ENCODE measurements at places on chromosomes 16 and 17.

GRCh38 chr17:83200231-83200699 is 120.9 kb downstream of the METRNL start:
- no peak for DNase-seq

- no peak for DNase-seq
Measured at GRCh38 chr16:15054357-15055140, 1.3 kb downstream of the NTAN1 start.

DNA sequence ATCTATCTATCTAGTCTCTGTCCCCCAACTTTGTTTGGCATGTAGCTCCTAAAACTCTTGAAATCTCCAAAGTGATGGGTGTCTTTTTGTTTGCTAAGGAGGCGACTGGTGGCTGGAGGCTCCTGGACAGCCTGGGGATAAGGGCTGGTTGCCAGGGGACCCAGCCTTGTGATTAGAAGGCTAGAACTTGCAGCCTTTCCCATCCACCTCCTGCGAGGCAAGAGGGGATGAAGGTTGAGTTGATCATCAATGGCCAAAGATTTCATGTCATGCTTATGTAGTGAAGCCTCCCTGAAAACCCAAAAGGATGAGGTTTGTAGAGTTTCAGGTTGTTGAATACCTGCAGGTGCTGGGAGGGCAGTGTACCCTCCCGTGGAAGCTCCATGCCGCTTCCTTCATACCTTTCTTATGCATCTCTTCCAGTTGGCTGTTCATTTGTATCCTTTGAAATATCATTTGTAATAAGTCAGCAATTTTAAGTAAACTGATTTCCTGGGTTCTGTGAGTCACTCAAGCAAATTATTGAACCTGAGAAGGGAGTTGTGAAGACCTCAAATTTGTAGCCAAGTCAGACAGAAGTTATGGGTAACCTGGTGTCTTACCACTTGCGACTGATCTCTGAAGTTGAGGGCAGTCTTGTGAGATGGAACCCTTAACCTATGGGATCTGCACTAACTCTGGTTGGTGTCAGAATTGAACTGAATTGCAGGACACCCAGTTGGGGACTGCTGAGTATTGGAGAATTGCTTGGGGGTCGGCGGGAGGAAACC is 202.4 kb downstream of the SEC14L1 start:
- DNase-seq = no peak

- no peak for DNase-seq
Measured at GRCh38 chr17:2975469-2975958, 87.9 kb downstream of the OR1D5 start.

- DNase-seq = no peak
Measured at GRCh38 chr17:5661491-5662125, 77.3 kb upstream of the NLRP1 start.

DNA sequence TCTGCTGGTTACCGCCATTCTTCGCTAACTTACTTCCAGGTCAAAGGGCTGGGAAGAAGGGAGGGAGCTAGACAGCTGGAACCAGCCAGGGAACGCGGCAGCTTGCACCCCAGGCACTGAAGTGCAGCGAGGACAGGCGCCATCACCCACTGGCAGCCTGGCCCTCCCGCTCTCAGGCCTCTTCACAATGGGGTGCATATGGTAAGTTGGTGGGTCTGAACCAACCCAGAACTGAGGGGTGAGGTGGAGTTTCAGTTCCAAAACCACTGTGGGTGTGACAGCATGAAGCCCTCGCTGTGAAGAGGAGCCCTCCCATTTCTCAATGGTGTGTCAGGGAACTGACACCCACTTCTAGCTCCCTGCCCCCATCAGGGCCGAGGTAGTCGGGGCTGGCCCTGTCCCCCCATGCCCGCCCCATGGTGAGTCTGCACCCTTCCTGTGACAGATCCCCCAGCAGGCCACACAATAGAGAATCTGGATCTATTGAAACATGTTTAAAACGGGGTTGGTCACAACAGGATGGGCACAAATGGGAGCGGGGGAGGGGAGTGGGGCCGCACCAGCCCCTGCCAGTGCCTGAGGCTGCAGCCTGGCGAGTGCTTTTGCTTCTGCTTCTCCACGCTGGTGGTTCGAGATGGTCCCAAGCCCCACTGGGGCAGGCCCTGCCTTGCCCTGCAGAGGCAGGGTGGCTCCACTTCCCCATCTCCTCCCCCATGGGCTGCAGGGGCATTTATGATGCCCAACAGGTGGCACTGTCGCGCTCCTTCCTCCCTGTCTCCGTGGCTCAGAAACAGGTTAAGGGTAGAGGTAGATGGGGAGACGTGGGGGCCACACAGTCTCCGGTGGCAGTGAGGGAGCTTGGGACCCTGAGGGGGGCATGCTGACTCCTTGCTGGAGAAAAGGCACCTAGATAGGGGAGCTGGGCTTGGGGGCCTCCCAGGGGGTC is 2.3 kb downstream of the LIMD2 start:
- DNase-seq = no peak

DNA sequence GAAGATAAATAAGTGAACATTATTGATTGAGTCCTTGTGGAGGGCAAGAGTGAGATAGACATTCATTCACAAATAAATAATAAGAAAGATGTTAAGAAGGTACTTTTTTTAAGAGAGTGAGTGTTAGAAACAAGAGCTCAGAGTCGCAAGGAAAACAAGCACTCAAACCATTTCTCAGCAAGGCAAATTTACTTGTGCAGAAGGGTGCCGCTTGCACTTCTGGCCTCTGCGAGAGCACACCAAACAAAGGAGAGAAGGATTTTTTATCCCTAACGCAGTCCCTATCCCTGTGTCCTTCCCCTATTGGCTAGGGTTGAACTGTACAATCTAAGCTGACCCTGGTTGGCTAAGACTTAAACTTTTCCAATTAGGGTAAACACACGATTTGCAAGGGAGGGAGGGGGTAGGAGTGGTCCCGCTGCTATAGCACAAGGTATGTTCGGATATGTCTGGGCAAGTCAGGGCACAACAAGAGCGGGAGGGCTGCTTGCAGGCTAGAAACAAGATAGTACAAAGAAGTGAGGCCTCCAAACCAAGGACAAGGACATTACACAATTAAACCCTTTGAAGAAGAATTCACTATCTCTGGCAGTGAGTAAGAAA is 156.2 kb downstream of the PPM1E start:
- no peak for DNase-seq

- no peak for DNase-seq
Measured at GRCh38 chr16:46688101-46688653, 801 bp downstream of the VPS35 start.

Data from NCI-H1092 treated with DMSO at 0.1 percent for 48 hours (cell line).